ENCODE measurements at places on chromosomes 16 and 17.

GRCh38 chr16:23119570-23119969, 29.7 kb downstream of the USP31 start:
- no peak for DNase-seq

DNA sequence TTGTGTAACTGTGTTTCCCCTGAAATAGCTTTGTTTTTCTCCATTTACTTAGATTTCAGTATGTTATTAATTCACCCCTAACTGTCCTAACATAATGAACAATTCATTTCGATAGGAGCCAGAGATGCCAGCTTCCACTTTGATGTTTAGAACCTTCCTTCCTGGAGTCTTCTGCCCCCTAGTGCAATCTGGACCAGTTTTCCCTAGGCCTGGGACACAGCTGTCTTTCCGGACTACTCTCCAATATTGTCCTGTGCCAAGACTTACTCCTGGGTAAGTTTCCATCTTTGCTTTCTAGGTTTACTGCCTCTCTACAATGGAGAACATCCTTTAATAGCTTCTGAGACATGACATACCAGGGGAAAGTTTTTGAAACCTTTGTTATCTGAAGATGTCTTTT, 12.8 kb downstream of the RECQL5 start:
- DNase-seq = peak; percentile 91

DNA sequence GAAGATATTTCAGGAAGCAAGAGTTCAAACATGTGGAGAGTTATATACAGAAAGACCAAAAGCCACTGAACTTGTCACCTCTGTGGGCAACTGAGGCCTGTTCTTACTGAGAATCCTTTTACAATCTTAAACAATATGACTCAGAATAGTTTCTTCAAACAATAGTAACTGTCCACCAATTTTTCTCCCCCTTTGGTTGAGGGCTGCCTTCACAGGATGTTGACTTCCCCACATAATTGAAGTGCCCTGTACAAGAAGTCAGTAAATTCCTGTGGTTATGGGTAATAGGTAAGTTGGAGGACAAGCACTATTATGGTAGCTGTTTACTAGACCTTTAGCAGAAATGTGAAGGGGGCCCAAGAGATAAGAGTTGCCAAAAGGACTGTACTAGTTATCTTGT, 215.8 kb downstream of the CDH8 start:
- no peak for DNase-seq

- no peak for DNase-seq
Observed at GRCh38 chr16:11498683-11499082, 88.0 kb downstream of the LITAF start.

DNA sequence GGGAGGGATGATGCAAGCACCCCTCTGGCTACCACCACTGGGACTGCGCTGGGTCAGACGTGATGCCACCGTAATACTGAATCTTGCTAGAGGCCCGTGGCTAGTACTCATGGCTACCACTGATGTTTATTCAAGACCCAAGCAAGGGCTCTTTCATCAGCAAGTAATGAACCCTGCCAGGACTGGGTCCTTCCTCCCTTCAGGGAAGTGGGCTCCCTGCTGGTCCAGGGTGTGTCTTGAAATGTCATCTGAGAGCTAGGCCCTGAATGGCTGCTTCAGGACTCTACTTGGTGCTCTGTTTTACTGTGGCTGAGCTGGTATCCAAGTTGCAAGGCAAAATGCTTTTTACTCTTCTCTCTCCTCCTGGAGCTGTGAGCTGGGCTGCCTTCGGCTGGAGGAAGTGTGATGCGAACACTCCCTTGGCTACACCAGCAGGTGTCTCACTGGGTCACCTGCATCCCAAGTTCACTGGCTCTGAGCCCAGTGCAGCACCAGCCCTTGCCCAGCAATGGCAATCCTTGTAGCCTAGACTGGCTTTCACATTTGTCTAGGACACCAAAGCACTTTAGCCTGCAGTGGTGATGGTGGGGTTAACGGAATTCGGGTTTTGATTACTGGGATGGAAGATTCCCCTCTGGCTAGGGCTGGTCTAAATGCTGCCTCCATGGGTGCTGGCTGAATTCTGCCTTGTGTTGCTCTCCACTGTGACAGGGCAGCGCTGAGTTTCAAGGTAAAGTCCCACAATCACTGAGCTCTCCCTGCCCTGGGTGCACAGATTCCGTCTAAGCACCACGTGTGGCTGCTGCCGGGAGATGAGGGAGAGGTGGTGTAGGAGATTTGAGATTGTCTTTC, 98.6 kb downstream of the USP22 start:
- DNase-seq = no peak

DNA sequence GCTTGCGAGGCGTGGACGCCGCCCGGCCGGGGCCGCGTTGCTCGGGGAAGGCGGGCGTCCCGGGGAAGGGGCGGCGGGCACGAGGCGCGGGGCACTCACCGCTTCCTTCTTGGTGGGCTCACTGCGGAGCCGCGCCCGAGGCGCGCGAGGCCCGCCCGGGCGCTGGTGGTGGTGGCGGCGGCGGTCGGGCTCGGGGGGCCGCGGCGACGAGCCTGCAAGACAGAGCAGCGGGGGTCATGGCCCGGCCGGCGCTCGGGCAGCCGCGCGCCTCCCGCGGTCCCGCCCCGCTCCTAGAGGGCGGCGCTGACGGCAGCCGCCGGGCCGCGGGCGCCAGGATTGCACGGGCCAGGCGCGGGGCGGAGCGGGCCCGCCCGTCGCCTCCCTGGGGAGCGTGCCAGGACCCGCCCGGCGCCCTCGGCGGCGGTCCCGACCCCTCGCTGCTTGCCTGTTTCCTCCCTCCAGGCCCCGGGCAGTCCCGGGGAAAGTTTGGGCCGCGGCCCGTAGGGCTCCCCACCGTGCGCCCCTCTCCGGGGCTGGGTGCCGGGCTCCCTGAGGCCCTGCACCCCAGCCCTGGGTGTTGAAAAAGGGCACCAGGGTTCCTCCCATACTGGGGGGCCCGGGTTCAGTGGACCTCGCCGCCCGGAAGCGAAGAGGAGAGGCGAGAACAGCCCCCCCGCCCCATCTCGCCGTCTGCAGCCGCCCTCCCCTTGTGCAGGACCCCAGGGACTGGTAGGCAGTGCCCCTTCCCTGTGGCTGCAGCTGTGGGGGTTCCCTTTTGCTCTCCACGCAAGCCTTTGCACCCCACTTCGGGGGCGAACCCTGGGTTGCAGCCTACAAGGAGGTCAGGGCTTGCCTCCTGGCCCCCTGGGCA, at the start of gene C16orf74:
Gene C16orf74, minus strand, starts transcription at position 270 of the 871 bp plus-strand sequence. CDS start 15,879 bp downstream, outside the sequence.
- DNase-seq = no peak

- no peak for DNase-seq
Observed at GRCh38 chr17:57422574-57423164, 166.3 kb downstream of the MSI2 start.

DNA sequence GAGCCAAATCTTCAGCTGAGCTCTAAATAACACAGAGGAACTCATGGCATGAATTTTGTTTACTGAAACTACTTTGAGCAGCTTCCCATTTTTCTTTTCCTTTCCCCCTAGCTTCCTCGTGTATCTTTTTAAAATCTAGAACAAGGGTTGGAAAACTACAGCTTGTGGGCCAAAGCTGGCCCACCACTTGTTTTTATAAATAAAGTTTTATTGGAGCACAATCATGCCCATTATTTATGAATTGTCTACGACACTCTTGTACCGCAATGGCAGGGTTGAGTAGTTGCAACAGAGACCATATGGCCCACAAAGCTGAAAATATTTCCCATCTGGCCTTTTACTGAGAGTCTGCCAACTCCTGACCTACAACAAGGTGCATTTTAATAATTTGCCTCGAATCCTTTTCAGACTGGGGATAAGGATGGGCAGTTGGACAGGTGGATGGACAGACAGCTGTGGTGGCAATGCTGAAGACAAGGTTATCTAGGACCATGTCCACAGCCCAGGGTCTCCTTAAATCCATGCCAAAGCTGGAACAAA, 87.7 kb downstream of the RMI2 start:
- peak; percentile 10 for DNase-seq

- DNase-seq = no peak
Observed at GRCh38 chr17:32302037-32302436, 36.4 kb downstream of the RHBDL3 start.

DNA sequence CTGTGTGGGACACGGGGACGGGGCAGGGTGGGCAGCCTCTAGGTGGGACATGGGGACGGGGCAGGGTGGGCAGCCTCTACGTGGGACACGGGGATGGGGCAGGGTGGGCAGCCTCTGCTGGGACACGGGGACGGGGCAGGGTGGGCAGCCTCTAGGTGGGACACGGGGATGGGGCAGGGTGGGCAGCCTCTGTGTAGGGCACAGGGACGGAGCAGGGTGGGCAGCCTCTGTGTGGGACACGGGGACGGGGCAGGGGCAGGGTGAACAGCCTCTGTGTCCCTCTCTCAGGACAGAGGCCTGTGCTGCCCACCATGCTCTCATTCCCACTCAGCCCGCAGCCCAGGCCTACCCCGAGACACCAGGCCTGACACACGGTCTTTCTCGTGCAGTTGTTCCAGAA, 16.9 kb upstream of the MRPL38 start:
- no peak for DNase-seq

DNA sequence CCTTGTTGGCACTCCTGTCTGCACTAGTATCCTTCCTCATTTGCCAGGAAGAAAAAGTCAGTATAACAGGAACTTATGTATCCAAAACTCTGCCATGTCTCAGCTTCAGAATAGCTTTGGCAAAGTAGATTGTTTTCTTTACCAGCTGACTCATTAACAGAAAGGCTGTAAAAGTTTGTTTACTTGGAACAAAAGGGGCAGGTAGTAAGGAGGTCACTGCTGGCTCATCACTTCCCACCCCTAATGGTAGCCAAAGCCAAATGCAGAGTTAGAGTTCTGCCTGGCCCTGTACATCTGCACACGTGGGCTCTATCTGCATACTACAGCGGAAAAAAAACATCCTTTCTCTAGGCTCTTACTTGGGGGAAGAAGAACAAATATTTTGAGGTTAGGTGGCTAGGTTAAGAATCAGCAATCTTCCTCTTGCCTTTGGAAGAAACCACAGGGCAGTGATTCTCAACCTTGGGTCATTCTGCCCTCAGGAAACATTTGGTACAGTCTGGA, 90.9 kb upstream of the BCAR1 start:
- no peak for DNase-seq

DNA sequence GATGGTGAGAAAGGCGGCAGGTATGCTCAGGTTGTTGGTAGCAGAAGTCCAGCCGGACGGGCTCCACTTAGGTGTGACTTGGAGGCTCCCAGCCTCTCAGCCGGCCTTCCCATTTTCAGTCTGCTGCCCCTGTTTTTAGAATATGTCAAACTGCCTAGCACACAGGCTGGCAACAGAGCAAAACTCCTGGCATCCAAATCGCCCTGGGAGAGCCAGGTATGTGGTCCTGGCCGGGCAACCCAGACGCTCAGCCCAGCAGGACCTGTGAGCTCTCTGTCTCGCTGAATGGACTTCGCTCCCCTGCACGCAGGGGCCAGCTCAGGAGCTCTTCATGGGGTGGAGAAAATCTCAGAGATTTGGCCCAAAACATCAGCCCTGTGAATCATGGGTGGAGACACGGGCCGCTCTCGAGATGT, 147.9 kb upstream of the CHMP6 start:
- DNase-seq = no peak
